Fibroblast of lung (primary cell): ENCODE measurements at places on chromosomes 3 and 15. TPM values are rescaled to one million over a fixed set of nuclear protein-coding genes. Genes with fewer than 3 reads are reported as not detected.

The SLC22A14 gene
- under 0.01 and 0.17 TPM in 2 replicates for total RNA-seq

The GPR15 gene
- under 0.01 TPM in 1 of 2 replicates, not detected in the other for total RNA-seq

The SLC2A2 gene
- total RNA-seq, result not detected in 2 replicates

The HACD2 gene
- total RNA-seq, result 19.5 and 22.0 TPM in 2 replicates

The RETNLB gene
- not detected in 2 replicates for total RNA-seq

The NEO1 gene
- 19.3 and 31.6 TPM in 2 replicates for total RNA-seq

- H3K27ac ChIP-seq, result no peak overlapping the region
- H3K4me3 ChIP-seq, result no peak overlapping the region
These were observed 467.7 kb downstream of the GABRG3 start for GRCh38 chr15:27438403-27439375.

DNA sequence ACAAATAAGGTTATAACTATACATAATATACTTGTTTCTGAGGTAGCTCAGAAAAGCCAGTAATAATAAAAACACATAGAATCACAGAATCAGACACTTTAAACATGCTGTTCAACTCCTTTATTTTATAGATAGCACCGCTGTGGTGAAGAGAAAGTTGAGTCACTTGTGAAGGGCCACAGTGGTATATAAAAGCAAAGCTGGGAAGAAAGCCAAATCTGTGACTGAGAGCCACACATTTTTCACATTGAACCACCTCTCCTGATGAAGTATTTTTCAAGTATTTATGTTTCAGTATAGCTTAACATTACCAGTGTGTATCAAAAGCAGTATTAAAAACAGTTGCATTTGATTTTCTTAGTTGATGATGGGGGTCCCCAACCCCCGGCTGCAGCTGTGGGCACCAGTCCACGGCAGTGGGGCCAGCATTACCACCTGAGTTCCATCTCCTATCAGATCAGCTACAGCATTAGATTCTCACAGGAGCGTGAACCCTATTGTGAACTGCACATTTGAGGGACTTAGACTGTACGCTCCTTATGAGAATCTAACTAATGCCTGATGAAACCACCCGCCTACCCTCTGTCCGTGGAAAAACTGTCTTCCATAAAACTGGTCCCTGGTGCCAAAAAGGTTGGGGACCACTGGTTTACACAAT is 46.2 kb downstream of the TBL1XR1 start:
- no peaks in the 10 kb centered on the region for H3K27me3 ChIP-seq
- H3K4me1 ChIP-seq, result peaks cover 12% of the 10 kb centered on the region
- H3K4me3 ChIP-seq, result no peak overlapping the region
- peak; percentile 85 for DNase-seq
- no peaks in the 10 kb centered on the region for H3K36me3 ChIP-seq

DNA sequence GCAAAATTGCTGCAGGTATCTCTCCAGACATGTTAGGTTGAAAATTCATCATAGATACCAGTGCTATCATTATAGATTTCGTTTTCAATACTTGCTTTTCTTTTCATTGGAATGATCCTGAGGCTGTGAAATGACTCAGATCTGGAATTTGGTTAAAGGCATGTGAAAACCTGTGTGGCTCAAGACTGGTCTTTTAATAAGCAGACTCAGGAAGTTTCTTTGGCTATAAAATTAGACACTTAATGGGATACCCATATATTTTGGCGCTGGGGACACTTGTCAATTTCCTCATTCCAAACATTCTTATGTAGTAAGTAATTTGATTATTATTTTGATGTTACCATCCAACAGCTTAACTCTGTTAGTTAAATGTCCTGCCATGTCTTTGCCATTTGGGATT is 1041.1 kb upstream of the GBE1 start:
- no peaks in the 10 kb centered on the region for H3K27me3 ChIP-seq
- no peak overlapping the region for H3K4me3 ChIP-seq
- no peak overlapping the region for H3K27ac ChIP-seq
- no peak for DNase-seq

GRCh38 chr3:162398554-162398953 is 901.9 kb downstream of the OTOL1 start:
- no peaks in the 10 kb centered on the region for H3K4me1 ChIP-seq
- no peaks in the 10 kb centered on the region for H3K27me3 ChIP-seq
- H3K4me3 ChIP-seq, result no peak overlapping the region
- no peaks in the 10 kb centered on the region for H3K36me3 ChIP-seq
- no peak for DNase-seq

GRCh38 chr15:33581032-33581431 is 270.3 kb downstream of the RYR3 start:
- no peaks in the 10 kb centered on the region for H3K36me3 ChIP-seq
- DNase-seq, result peak; percentile 85
- no peaks in the 10 kb centered on the region for H3K4me1 ChIP-seq
- H3K4me3 ChIP-seq, result no peak overlapping the region
- H3K27me3 ChIP-seq, result no peaks in the 10 kb centered on the region

DNA sequence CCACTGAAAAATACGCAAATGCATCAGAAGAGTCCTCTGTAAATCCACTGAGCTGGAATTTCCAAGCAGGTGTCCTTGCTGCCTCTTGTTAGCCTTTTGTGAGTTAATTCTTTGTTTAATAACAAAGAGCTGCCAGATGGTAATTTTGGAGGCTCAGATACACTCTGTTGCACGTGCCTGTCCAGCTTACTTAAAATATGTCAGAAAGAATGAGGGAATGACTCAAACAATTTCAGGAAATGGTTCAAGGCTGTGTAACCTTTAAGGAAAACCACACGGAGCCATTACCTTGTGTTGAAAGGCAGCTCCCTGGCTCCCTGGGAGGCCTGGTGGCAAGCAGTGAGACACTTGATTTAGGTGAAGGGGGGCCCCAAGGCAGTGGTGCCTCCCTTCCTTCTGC is 302.2 kb upstream of the CTDSPL start:
- H3K27me3 ChIP-seq, result no peaks in the 10 kb centered on the region
- no peaks in the 10 kb centered on the region for H3K36me3 ChIP-seq
- no peak overlapping the region for H3K4me3 ChIP-seq
- no peaks in the 10 kb centered on the region for H3K4me1 ChIP-seq
- no peak overlapping the region for H3K27ac ChIP-seq

DNA sequence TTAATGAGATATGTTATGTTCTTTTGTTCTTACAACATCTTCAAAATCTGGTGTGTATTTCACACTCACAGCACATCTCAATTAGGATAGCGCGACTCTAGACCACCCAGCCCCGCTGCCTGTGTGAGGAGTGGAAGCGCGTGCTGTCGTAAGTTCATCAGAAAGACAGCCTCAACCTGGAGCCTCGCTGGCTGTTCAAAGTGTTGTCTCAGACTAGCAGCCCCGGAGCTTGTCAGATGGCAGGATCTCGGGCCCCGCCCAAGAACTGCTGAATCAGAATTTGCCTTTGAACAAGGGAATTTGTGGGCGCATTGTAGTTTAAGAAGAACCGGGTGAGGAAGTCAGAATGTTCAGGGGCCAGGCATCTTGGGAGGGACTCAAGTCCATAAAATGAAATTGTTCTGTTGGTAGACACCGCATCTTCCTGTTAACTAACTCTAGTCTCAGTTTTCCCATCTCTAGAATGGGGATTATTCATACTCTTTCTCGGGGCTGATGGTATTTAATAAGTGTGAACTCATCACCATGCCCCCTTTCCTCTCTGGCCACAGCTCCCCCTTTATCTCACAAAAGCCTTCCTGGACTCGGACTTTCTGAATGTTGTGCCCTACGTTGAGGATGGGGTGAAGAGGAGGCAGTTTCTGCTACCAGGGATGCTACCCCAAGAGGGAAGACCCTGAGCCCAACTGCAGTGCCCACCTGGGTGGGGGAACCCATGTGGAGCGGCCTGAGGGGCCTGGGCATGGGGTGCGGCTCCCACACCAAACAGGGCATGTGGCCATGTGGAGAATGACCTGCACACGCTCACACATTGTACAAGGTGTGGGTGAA is 40.4 kb downstream of the BHLHE40 start:
- H3K27ac ChIP-seq, result no peak overlapping the region
- DNase-seq, result no peak
- H3K4me3 ChIP-seq, result no peak overlapping the region

GRCh38 chr3:191329654-191330529 is at the start of gene UTS2B:
TSS of gene UTS2B (minus strand) at chr3:191330526. CDS start at chr3:191282189, 48,337 bp downstream.
- DNase-seq, result peak; percentile 74
- H3K4me3 ChIP-seq, result peak within 1 kb of the TSS; percentile 81
- H3K36me3 ChIP-seq, result no peaks in the 10 kb centered on the region

DNA sequence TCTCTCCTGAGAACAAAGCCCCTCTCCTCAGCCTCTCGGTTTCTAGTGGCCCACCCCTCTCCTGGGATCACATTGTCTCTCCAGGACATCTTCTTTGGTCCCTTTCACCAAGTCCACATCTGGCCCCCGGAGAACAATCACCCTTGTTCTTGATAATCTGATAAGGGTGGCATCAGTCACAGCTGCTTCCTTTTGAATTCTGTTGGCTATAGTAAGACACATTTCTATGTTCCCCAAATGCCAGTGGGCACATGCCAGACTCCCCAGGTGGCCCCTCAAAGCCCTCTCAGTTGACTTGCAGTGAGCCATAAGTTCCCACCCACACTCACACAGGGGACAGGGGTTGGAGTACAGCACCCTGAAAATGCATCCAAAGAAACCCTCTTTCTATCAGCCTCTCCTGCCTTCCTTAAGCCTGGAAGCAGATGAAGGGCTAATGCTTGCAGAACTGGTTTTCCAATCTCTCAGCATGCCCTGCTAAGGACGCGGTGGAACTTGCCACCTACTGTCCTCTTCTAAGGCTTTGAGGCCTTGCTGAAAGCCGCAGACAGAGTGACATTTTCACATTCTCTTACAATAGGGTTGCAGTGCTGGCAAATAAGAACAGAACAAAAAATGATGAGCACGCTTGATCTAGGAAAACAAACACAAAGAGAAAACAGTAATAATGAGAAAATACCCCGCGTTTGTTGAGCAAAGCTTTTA is 101.3 kb upstream of the SLCO3A1 start:
- no peaks in the 10 kb centered on the region for H3K27me3 ChIP-seq
- H3K36me3 ChIP-seq, result no peaks in the 10 kb centered on the region
- no peak overlapping the region for H3K4me3 ChIP-seq

- H3K4me3 ChIP-seq, result no peak overlapping the region
- DNase-seq, result peak; percentile 89
- H3K4me1 ChIP-seq, result peaks cover 21% of the 10 kb centered on the region
- no peaks in the 10 kb centered on the region for H3K36me3 ChIP-seq
These were observed 10.3 kb downstream of the ATG7 start for GRCh38 chr3:11282250-11283138.

DNA sequence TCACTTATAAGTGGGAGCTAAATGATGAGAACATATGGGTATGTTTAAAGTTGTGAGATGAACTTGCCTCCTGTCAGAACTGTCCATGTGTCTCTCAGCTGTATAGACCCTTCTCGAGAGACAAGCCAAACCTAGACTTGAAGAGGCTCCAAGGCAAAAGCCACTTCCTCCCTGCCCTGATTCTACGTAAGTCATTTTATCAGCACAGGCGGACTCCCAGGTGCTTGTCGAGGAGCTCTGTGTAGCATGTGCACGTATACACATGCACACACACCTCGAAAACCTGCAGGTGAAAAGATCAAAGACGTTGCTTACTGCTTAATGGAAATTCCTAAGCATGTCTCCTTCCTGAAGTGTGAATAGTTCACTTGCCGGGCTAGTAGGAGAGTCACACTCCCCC is 5.6 kb upstream of the CLEC3B start:
- H3K27ac ChIP-seq, result no peak overlapping the region
- no peaks in the 10 kb centered on the region for H3K36me3 ChIP-seq
- no peaks in the 10 kb centered on the region for H3K27me3 ChIP-seq
- no peak overlapping the region for H3K4me3 ChIP-seq
- DNase-seq, result no peak
- H3K4me1 ChIP-seq, result peaks cover 5% of the 10 kb centered on the region

DNA sequence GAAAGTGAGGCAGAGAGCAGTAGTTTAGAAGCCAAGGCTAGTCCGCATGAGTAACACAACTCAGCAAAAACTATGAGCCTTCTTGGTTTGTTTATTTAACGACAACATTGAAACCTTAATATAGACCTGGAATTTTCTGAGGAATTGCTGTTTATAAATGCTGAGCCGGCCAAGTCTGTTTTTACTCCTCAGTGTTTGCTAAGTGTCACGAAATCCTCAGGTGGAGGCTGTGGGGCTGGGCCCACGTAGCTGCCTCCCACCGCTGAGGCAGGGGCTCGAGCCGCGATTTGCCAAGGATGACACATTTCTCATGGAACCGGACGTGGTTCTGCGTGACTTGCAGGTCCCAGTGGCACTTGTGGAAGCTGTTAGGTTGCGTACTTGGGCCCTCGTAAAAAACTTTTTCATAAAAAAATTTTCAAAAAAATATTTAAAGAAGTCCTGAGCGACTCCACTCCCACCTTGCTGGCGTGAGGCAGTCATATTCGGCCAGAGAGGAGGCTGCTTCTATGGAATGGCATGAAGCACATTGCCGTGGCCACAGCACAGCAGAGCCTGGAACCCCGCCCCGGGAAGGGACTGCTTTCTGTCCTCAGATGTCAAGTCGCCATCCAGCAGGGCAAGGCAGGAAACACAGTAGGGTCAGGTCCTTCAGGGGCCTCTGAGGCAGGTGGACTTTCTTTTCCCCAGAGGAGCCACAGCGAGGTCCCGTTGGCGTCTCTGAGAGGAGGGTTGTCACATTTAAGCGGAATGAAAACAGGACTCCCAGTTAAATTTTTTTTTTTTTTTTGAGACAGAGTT is 64.8 kb upstream of the PCSK6 start:
- no peak for DNase-seq
- no peaks in the 10 kb centered on the region for H3K36me3 ChIP-seq
- H3K4me3 ChIP-seq, result no peak overlapping the region
- H3K4me1 ChIP-seq, result no peaks in the 10 kb centered on the region
- H3K27ac ChIP-seq, result no peak overlapping the region

- DNase-seq, result no peak
- no peaks in the 10 kb centered on the region for H3K36me3 ChIP-seq
- H3K4me1 ChIP-seq, result no peaks in the 10 kb centered on the region
- H3K27ac ChIP-seq, result no peak overlapping the region
- H3K4me3 ChIP-seq, result no peak overlapping the region
- H3K27me3 ChIP-seq, result no peaks in the 10 kb centered on the region
These were observed 625.0 kb downstream of the MCTP2 start for GRCh38 chr15:94856267-94856854.

GRCh38 chr3:125129512-125129997 is 73.8 kb upstream of the HEG1 start:
- no peak overlapping the region for H3K4me3 ChIP-seq
- peak overlapping the region; percentile 89 for H3K27ac ChIP-seq
- H3K27me3 ChIP-seq, result no peaks in the 10 kb centered on the region
- peak; percentile 99 for DNase-seq
